NCI-H524 (cell line): ENCODE measurements at places on chromosomes 12 and 14.

DNA sequence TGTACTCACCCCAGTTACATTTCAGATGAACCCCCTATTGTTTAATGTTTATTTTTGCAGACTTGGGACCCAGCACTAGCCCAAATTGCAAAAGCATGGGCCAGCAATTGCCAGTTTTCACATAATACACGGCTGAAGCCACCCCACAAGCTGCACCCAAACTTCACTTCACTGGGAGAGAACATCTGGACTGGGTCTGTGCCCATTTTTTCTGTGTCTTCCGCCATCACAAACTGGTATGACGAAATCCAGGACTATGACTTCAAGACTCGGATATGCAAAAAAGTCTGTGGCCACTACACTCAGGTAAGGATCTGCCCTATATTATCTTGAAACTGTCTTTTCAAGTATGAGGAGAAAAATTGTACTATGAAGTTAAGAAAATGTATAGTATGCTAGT is 1.2 kb downstream of the GLIPR1 start:
- DNase-seq: no peak

GRCh38 chr12:106044773-106045172 is 94.0 kb downstream of the NUAK1 start:
- no peak for DNase-seq

DNA sequence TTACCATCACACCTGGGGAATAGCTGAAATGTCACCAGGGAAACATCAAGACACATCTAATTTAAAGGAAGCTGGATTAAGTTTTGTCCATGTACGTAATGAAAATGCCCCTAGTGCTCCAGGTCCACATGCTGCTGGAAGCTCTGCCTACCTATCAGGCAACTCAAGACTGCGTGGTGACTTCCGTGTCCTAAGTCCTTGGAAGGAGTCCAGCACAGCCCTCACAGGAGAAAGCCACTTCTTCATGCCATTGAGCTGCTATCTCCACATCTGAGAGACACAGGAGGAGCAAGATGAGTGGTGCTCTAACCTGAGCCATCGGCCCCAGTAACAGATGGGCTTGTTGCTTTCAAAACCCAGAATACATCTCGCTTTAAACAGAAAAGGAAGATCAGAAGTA is 316.4 kb downstream of the DPF3 start:
- DNase-seq: peak; percentile 37

DNA sequence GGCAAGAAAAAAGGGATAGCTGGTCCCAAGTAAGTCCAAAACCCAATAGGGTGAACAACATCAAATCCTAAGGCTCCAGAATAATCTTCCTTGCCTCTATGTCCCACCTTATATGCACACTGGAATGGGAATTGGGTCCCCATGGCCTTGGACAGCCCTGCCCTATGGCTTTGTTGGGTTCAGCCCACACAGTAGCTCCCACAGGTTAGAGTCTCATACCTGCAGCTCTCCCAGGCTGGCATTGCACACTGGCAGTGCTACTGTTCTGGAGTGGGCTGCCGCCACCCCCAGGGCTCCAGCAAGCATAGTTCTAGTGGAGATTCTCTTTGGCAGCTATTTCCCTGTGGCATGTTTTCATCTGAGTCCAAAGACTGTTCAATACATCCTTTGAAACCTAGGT is 352.4 kb upstream of the CLEC14A start:
- DNase-seq: no peak

- DNase-seq: no peak
These were observed 38.0 kb upstream of the GPATCH2L start for GRCh38 chr14:76113691-76114090.

DNA sequence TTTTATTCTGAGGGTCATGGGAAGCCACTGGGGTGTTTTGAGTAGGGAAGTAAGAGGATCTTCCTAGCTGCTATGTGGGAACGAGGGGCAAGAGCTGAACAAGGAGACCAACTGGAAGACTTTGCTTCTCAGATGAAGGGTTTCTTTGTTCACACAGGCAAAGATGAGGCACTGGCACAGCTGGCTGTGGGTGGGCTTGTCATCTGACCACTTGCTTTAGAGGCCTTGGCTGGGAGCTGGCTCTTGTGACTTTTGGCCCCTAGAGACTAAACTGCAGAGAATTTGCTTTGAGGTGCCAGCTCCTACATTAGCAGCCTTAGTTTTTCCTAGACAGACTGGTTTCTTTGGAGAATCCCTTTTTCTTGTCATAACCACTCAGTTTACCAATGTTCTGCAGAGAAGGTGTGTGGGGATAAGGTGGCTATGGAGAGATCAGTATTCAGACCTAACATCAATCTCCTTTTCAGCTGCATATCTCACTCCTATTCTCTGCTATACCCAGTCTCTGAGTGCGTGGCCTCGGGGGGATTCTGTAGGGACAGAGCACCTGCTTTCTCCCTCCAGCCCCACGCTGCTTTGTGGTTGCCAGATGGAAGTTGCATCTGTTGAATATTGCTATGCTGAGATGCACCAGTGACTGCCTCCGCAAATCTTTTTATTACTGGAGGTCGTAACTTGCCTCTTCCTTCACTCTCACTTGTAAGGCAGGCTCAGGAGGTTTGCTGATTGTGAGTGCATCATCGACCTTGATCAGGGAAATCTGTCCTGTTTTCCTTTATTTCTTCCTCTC is 12.7 kb downstream of the PPP2R5C start:
- DNase-seq: peak; percentile 96
